ENCODE measurements at places on chromosomes 16 and 17. TPM values are rescaled to one million over a fixed set of nuclear protein-coding genes. Genes with fewer than 3 reads are reported as not detected.

Gene CRHR1
- 0.81 TPM for total RNA-seq

Gene HAGHL
- 8.9 TPM for total RNA-seq

Gene CXCL16
- total RNA-seq, result 1.2 TPM

Gene CDK5RAP3
- total RNA-seq, result 206 TPM

Gene PRDM7
- total RNA-seq, result not detected

Gene PIPOX
- total RNA-seq, result 5.9 TPM

Gene PERCC1
- total RNA-seq, result not detected

Gene CCL4
- not detected for total RNA-seq

Gene TBC1D3C
- 1.3 TPM for total RNA-seq

Gene ZPBP2
- total RNA-seq, result not detected

Gene CACNB1
- total RNA-seq, result 9.0 TPM

Gene CDC42EP4
- total RNA-seq, result 49.7 TPM

Gene ABCA10
- not detected for total RNA-seq

Gene SDF2
- 37.5 TPM for total RNA-seq

Gene TP53TG3F
- total RNA-seq, result not detected

Gene HS3ST3A1
- 1.0 TPM for total RNA-seq

Gene SP6
- 3.7 TPM for total RNA-seq

Gene MT3
- not detected for total RNA-seq

Gene GRB7
- 47.7 TPM for total RNA-seq

Gene WNT9B
- total RNA-seq, result not detected

Gene ABCC11
- 0.77 TPM for total RNA-seq

Gene CSH1
- not detected for total RNA-seq
